Dermis microvascular lymphatic vessel endothelial cell (primary cell): ENCODE measurements at places on chromosomes 7 and 10.

DNA sequence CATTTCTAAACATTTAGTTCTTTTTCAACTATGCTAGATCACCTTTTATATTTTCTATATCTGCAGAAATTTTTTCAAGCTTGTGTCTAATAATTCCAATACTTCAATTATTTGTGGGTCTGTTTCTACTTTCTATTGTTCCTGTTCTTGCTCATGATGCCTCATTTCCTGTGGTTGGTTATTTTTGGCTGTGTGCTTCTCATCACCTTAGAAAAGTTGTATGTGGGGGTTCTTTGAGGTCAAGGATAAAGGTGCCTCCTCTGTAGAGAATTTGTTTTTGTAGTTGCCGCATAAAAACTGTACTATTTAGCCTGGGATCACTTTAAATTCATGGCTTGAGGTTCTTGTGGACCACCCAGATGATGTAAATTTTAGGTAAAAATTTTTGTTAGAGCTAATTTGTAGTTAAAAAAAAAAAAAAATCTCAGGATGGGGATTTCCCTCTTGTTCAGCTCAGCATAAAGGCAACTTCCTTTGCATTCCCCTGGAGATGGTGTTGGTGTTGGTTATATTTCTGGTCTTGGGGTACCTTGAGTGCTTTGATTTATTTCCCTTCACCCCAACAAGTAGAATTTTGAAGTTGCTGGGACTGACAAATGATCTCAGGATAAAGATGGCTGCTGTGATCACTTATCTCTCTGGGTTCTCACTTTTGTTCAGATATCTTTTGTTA is 27.0 kb upstream of the JAZF1 start:
- peak; percentile 77 for DNase-seq

DNA sequence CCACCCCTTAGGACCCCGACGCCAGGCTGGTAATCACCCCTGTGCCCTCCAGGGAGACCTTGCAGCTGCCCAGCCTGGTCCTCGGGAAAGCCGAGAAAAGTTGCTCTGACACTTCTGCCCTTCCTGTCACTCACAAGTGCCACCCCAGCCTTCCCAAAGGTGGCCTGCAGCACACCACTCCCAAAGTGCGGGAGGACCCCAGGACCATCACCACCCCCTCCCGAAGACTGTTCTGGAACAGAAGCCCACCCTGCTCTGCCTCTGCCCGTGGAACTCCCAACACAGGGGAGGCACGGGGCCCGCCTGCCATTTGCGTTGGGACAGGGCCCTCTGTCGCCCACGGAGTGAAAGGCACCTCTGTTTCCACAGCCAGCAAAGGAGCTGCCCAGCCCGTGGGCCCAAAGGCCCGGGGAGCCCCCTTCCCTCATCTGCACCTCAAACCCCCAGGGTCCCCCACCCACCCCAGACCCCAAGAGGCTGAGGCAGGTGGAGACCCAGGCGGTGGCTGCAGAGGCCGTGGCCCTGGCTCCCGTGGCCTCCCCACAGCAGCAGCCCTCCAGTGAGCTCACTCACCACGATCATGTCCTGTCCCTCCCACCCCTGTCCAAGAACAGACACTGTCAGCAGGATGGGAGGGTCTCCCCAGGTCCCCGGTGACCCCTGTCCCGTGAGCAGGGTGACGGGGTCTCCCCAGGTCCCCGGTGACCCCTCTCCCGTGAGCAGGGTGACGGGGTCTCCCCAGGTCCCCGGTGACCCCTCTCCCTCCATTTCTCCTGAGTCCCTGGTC is 47.8 kb upstream of the PPP2R2D start:
- DNase-seq: no peak

- DNase-seq: no peak
Measured at GRCh38 chr10:114283535-114284234, 44.6 kb downstream of the VWA2 start.

DNA sequence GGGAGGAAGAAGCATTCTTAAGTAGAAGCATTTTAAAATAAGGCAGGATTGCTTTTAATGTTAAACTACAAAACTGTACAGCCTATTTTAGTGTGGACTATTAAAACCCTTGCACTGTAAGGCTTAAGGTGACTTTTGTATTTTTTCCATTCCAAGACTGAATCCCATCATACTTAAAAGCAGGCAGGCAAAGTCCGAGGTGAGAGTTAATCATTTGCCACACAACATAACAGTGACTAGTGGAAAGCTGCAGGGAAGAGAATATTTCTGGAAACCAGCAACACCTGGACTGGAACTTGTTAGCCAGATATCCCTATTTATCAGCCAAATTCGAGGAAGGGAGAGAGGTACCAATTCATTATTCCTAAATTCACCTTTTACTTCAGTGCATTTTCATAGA is 3.5 kb downstream of the PRR15 start:
- DNase-seq: no peak

DNA sequence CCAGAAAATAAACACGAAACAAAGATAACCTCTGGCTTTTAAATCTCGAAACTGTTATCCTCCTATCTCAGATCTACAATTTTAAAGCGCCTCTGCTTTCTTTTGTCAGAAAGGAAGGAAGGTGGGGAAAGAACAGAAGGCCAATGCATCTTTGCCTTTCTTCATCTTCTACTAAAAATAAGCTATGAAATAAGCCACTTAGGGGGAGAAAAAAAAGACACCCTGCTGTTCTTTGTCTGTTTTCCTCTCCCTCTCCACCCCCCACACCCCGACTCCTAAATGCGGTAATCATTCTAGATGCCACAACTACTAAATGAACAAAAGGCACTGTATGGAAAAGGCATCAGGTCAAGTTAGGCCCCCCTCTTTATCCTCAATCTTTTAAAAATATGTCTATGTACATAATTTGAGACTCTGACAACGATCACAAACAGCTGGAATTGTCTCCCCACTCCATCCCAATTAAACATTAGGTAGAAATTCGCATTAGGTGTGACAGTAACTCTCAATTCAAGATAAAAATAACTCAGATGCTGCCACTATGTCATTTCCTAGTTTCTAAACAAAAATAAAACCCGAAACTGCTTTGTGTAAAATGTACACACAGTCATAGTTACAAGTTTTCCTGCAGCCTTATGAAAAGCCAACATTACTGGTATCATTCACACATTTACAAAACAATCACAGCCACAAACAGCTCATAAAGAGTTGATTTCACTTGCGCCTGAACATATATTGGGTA is 2.4 kb downstream of the UBE2H start:
- peak; percentile 72 for DNase-seq

GRCh38 chr7:93902777-93903423 is 3.5 kb upstream of the GNGT1 start:
- DNase-seq: peak; percentile 74

GRCh38 chr7:90244565-90244908 is 437 bp upstream of the CFAP69 start:
- DNase-seq: no peak

DNA sequence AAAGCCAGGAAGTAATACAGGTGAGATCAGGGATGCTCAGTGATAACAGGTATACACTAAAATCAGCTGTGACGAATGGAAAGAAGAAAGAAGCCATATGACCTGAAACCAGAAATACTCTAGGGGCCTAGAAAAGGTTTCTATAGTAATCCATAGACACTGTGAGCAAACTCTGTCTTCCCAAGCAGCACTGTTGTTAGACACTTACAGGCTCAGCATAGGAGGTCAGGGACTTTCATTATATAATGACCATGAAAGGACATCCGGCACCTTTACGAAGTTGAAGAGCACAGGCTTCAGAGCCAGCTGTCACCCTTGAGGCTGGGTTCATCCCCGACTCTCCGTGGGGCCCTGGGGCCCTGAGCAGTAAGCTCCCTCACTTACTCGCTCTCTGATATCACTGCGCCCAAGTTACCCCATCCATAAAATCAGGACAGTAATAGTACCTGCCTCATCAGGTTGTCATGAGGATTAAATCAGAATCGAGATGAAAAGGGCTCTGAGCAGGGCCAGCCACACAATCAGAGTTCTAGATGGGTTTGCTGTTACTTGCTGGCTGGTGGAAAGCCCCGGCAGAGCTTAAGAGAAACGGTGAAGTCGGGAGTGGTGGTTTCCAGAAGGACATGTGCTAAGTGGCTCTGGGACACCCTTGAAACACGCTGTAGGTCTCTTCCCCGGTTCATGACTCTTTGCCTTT is 79.5 kb downstream of the ITIH5 start:
- DNase-seq: no peak

DNA sequence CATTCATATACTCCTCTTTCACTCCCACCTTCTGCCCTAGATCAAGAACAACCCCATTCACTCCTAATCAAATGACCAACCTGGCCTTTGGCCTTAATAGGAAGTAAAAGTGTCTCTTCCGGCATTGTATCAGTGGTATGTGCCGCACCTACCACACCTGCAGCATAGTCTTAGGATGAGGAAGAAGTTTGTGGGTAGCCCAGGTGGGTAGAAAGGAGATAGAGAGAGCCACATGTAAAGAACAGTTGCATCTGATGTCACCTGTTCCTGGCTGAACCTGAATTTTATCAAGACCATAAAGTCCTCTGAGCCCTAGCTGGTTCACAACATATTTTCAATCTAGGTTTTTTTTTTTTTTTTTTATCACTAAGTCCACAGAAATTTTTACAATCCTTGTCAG is 55.5 kb upstream of the PTPN12 start:
- no peak for DNase-seq

GRCh38 chr7:5469375-5470166 is 45.9 kb upstream of the TNRC18 start:
- no peak for DNase-seq

GRCh38 chr7:150801946-150802771 is 1.6 kb downstream of the TMEM176A start:
- DNase-seq: no peak

DNA sequence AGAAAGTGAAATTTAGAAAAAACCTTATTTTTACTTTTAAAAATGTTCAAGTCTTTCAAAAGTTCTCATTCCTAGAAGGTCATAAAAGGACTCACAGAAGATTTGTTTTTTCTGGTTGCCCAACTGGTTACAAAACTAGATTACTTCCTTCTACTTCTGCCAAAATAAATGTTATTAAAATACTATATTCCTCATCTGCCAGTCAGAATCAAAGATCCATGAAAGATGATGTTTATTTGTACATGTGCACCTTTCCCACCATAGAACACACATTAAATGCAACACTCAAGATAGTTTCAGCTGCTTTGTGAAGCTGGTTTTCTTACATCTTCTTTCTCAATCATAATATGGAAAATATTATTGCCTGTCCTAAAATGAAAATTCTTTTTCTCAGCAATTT is 465.4 kb downstream of the ETV1 start:
- DNase-seq: no peak

GRCh38 chr10:62381385-62382102 is 7.4 kb downstream of the ZNF365 start:
- DNase-seq: no peak

GRCh38 chr10:29229258-29229705 is 59.6 kb upstream of the LYZL1 start:
- DNase-seq: no peak
